ENCODE measurements at places on chromosomes 2 and 18.

- no peak for DNase-seq
Measured at GRCh38 chr2:99822474-99823207, 319.7 kb downstream of the AFF3 start.

DNA sequence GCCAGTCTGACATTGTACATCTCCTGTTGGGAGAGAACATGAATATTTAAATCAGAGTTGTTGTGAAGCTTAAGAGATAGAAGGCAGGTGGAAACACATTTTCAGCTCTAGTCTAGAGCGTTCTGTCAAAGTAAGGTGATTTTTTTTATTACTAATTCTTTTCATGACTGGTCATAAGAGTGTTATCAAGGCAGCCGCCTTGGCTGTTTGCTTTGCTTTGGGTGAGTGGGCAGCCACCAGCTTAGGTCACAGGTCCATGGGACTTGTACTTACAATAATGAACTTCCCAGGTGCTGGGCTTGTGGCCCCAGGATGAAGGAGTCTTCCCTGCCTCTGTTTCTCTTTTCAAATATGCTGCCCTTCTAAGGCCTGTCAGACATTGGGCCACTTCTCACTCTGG is 256.3 kb downstream of the SRBD1 start:
- DNase-seq = no peak

- no peak for DNase-seq
Measured at GRCh38 chr18:6203791-6204190, 210.9 kb downstream of the L3MBTL4 start.

DNA sequence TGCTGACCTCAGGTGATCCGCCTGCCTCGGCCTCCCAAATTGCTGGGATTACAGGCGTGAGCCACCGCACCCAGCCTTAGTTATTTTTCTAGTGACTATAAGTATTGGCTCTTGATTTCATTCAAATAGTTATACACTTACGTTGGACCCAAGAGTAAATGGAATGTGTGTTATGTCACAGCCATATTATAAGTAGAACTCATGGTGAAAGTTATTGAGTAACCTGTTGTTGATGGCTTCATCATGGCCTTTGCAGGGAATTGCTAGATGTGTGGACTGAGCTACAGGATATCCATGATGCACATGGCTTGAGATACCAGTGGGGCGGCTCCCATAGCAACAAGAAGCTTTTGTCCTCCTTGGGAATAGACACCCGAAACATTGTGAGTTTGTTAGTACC is 44.7 kb downstream of the AFTPH start:
- no peak for DNase-seq

GRCh38 chr2:15808204-15808910 is 132.0 kb upstream of the MYCN start:
- no peak for DNase-seq

Measured in cortex of kidney (tissue), 1 donor.